Activated T-helper 1 cell treated with Interleukin-2 at 50 U/mL for 16 hours (primary cell): ENCODE measurements at places on chromosomes 2 and 18.

- DNase-seq, result no peak
These were observed 26.4 kb downstream of the SPEG start for GRCh38 chr2:219461047-219461514.

GRCh38 chr2:72915907-72916742 is 1.2 kb upstream of the EMX1 start:
- no peak for DNase-seq

- DNase-seq, result no peak
These were observed 1.5 kb downstream of the GAREM1 start for GRCh38 chr18:32469190-32469651.

DNA sequence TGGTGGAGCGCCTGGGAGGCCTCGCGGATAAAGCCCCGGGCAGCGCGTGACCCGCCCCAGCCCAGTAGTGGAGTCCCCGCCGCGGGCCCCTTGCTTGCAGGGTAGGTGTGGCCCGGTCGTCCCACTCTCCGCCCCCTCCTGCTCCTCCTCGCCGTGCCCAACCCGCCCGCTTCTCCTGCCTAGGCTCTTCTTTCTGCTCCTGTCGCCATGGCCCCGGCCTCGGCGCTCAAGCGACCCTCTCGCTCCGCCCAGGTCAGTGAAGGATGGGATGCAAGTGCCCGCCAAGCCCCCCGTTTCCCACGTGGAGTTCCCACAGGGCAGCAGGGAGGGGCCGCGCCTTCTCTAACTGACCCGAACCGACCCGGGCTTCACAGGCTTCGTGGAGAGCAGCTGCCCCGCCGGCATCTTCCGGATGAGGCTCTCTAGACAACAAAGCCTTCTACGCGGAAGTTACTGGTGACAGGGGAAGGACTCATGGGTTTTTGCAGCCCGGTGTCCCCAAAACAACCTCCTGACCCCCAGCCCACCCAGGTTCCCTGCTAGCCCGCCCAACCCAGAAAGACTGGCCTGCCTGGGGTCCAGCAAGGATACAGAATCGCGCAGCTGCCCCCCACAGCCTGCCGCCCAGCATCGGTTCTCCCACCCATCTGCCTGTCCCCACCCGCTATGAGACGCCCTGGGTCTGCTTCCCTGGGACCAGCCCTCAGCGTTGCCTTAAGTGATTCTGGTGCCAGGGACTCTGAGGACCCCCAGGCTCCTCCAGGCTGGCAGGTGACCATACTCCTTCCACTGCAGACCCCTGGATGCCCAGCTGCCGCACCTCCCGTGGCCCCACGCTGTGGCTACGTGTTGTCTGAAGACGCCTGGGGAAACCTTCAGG is 32.8 kb downstream of the TTC32 start:
- peak; percentile 58 for DNase-seq

DNA sequence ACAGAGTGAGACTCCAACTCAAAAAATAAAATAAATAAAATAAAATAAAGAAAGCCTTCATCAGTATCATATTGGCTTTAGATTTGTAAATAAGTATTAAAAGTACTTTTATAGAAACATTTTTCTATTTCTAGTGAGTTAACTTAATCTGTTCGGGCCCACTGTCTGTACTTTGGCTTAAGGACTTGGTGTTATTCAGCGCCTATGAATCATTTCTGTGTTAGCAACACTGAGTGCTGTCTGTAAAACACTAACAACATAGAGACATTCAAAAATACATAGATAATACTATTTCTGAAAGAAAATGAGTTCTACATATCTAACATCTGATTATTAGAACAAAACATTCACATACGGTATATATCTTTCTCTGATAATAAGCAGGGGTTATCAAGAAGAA is 221.5 kb upstream of the CDH19 start:
- no peak for DNase-seq

GRCh38 chr2:54103454-54104314 is 11.7 kb upstream of the ACYP2 start:
- peak; percentile 20 for DNase-seq

DNA sequence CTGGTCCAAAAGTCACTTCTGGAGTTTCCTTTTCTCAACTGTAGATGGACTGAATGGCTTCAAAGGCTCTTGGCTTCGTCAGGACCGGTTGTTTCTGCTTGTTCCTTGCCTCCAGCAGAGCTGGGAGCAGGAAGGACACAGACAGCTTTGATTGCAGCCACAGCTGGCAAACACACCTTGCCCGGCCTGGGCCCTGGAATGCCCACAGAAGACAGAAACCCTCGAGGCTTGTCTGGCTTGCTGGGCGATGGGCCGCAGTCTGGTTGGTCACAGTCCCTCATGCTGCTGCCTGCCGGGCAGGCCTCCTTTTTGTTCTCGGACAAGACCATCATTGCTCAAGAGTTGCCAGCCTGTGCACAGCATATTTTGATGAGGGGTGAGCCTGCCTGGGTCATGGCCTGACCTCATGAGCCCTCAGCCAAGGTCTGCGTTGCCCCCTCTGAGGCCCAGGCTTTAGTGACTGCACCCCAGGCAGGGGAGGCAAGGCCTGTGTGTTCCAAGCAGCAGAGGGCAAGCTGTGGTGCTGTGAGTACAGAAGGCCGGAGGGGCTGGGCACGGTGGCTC is 37.8 kb downstream of the ATP6V1C2 start:
- no peak for DNase-seq
